Effector memory CD8-positive, alpha-beta T cell (primary cell): ENCODE measurements at places on chromosomes 3 and 15.

DNA sequence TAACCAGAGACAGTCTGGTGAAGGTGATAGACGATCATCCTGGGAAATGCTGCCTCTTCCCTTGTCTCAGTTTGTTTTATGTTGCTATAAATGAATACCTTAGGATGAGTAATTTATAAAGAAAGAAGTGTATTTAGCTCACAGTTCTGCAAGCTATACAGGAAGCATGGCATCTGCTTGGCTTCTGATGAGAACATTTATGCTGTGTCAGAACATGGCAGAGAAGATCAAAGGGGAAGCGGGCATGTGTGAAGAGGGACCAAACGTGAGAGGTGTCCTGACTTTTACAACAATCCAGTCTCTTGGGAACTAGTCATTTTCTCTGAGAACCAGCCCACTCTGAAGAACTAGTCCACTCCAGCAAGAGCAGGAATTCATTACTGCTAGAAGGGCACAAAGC is 9.6 kb downstream of the CMC1 start:
- H3K27ac ChIP-seq, result peak overlapping the region; percentile 72
- H3K4me3 ChIP-seq, result peak overlapping the region; percentile 51
- DNase-seq, result no peak
- H3K36me3 ChIP-seq, result peaks cover 12% of the 10 kb centered on the region
- peaks cover 60% of the 10 kb centered on the region for H3K4me1 ChIP-seq

DNA sequence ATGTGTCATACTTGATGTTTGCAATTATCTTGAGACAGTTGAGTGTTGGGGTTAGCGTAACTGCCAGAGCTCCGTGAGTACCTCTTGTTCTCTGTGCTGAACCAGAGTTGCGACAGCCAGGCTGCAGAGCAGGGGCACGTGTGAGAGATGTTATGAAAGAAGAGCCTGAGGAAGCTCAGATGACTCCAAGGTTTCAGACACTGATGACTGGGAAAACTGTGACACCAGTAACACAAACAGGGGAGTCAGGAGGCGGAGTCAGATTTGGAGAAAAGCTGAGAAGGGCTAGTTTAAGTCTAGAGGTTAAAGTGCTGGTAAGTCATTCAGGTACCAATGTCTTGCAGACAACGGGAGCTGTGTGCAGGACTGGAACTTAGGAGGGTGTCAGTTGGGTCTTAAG is 45.0 kb downstream of the BLM start:
- no peaks in the 10 kb centered on the region for H3K4me1 ChIP-seq
- peaks cover 1% of the 10 kb centered on the region for H3K36me3 ChIP-seq
- DNase-seq, result no peak
- H3K4me3 ChIP-seq, result no peak overlapping the region
- no peak overlapping the region for H3K27ac ChIP-seq

- peaks cover 17% of the 10 kb centered on the region for H3K4me1 ChIP-seq
- H3K27ac ChIP-seq, result peak overlapping the region; percentile 57
- H3K4me3 ChIP-seq, result no peak overlapping the region
- DNase-seq, result no peak
- H3K36me3 ChIP-seq, result peaks cover 5% of the 10 kb centered on the region
These were observed 46.4 kb upstream of the MBNL1 start for GRCh38 chr3:152222327-152222726.

GRCh38 chr3:118792191-118792590 is 242.5 kb downstream of the IGSF11 start:
- H3K27me3 ChIP-seq, result peaks cover 34% of the 10 kb centered on the region
- H3K27ac ChIP-seq, result no peak overlapping the region
- no peaks in the 10 kb centered on the region for H3K36me3 ChIP-seq
- H3K4me3 ChIP-seq, result no peak overlapping the region
- H3K4me1 ChIP-seq, result no peaks in the 10 kb centered on the region

DNA sequence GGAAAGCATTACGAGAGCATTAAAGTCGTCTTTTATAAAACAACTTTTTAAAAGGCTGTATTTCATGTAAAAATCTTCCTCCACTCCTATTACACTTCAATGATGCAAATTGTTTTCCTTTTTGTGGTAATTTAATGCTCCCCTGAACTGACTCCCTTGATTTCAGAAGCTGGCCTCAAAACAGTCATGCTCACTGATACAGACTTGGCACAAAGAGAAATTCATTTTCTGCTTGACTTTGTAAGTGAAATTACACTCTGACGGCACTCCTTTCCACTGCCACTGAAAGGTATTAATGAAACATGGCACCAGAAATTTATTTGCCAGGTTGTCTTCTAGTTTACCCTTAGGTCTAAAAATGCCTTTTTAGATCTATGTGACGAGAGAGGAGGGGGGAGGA is 215.5 kb downstream of the LRRC3B start:
- no peak overlapping the region for H3K4me3 ChIP-seq
- H3K36me3 ChIP-seq, result peaks cover 3% of the 10 kb centered on the region
- no peaks in the 10 kb centered on the region for H3K4me1 ChIP-seq
- no peaks in the 10 kb centered on the region for H3K27me3 ChIP-seq
- H3K27ac ChIP-seq, result no peak overlapping the region

DNA sequence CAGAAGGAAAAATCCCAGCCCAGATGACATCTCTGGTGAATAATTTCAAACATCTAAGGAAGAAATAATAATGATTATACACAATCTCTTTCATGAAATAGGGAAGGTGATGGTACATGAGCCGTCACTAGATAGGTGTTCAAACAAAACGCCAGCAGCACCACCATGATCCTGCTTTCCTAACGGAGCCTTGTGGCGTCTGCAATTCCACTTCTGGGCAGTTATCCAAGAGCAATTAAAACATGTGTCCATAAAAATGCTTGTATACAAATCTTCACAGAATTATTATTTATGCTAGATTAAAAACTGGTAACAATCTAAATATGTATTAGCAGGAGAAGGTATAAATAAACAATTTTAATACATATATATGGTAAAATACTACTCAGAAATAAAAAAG is 33.7 kb downstream of the RTP4 start:
- no peaks in the 10 kb centered on the region for H3K36me3 ChIP-seq
- no peak for DNase-seq
- no peaks in the 10 kb centered on the region for H3K4me1 ChIP-seq
- no peak overlapping the region for H3K4me3 ChIP-seq

- peaks cover 14% of the 10 kb centered on the region for H3K27me3 ChIP-seq
- no peak overlapping the region for H3K4me3 ChIP-seq
- no peaks in the 10 kb centered on the region for H3K4me1 ChIP-seq
- DNase-seq, result no peak
- no peaks in the 10 kb centered on the region for H3K36me3 ChIP-seq
These were observed 7.9 kb upstream of the RARB start for GRCh38 chr3:25420147-25420546.

DNA sequence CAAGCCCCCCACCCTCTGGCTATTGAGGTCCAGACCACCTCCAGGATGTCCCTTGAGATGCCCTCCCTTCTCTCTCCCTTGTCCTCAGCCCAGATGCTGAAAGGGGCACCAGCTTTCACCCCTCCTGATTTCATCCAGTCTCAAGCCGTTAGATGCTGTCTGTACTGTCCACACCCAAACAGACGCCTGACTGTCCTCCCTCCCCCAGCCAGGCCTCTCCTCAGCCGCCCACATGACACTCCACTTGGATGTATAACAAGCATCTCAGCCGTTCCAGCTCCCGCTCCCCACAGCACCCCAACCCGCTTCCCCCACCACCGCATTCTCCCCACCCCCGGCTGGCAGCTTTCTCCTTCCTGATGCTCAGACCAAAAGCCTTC is 25.0 kb upstream of the CYP11A1 start:
- peaks cover 28% of the 10 kb centered on the region for H3K4me1 ChIP-seq
- H3K36me3 ChIP-seq, result no peaks in the 10 kb centered on the region
- peak overlapping the region; percentile 88 for H3K27ac ChIP-seq
- H3K27me3 ChIP-seq, result no peaks in the 10 kb centered on the region
- no peak overlapping the region for H3K4me3 ChIP-seq

DNA sequence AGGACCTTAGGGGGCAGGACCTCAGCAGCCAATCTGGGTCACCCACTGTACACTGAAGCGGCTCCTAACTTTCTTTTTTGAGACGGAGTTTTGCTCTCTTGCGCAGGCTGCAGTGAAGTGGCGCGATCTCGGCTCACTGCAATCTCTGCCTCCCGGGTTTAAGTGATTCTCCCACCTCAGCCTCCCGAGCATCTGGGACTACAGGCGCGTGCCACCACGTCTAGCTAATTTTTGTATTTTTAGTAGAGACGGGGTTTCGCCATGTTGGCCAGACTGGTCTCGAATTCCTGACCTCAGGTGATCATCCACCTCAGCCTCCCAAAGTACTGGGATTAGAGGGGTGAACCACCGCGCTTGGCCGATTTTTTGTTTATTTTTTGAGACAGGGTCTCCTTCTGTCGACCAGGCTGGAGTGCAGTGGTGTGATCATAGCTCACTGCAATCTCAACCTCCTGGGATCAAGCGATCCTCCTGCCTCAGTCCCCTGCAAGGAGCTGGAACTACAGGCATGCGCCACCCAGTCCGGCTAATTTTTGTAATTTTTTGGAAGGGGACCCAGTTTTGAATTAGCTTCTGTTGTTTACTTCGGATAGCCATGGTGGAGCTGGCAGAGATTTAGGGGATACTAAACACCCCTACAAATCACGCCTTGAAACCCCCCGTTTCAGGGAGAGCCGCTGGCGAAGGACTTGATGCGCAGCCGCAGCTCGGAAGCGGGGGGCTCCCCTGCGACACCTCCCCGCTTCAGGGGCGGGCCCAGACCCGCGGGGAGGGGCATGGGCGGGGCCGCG is 1.5 kb upstream of the CLK3 start:
- no peaks in the 10 kb centered on the region for H3K27me3 ChIP-seq
- peaks cover 21% of the 10 kb centered on the region for H3K36me3 ChIP-seq
- H3K27ac ChIP-seq, result peak overlapping the region; percentile 96
- H3K4me1 ChIP-seq, result peaks cover 23% of the 10 kb centered on the region
- no peak for DNase-seq

GRCh38 chr15:27847775-27848710 is 251.1 kb downstream of the OCA2 start:
- no peak for DNase-seq
- no peak overlapping the region for H3K27ac ChIP-seq
- H3K27me3 ChIP-seq, result no peaks in the 10 kb centered on the region
- H3K36me3 ChIP-seq, result peaks cover 2% of the 10 kb centered on the region
- H3K4me1 ChIP-seq, result no peaks in the 10 kb centered on the region

GRCh38 chr3:163671201-163671600 is 1407.1 kb downstream of the SI start:
- no peaks in the 10 kb centered on the region for H3K4me1 ChIP-seq
- no peaks in the 10 kb centered on the region for H3K36me3 ChIP-seq
- H3K4me3 ChIP-seq, result no peak overlapping the region

GRCh38 chr3:87333393-87333892 is 57.1 kb upstream of the POU1F1 start:
- no peak for DNase-seq
- H3K27ac ChIP-seq, result no peak overlapping the region
- no peaks in the 10 kb centered on the region for H3K27me3 ChIP-seq
- no peak overlapping the region for H3K4me3 ChIP-seq
- H3K4me1 ChIP-seq, result no peaks in the 10 kb centered on the region
- H3K36me3 ChIP-seq, result no peaks in the 10 kb centered on the region

DNA sequence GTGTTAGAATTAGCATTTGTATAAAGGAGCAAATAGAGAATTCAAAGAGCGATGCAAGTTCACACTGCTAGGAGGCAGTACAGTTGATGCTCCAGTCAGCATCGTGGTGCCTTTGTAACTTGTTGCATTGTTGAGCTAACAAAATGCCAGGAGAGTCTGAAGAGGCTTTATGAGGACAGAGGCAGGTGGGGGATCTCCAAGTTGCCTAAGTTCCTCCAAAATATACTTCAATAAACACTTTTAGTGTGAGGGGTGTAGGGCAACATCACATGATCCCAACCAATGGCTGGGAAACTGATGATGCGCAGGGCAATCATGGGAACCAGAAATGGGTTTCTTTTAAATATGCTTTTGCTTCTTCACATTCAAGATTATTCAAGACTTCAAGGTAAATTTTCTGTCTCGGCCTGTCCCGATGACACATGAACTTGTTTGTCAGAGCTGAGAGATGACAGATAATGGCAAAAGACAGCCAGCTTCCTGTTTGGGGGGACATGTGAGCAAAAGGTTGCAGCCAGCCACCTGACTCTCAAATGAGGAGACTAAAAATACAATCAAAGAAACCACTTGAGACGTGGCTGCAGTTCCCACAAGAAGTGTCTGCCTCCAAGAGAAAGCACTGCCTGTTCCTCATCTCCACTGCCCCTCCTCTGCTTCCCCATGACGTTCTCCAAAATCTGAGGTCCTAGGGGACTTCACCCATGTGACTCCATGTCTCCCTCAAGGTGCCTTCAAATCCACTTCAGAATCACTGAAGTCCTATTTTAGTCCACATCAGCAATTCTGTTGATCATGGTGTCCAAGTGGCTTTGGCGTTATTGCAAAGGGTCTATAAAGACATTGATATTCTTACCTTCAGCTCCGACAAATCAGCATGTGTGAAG is 39.3 kb downstream of the KLHL6 start:
- DNase-seq, result peak; percentile 39
- H3K4me1 ChIP-seq, result peaks cover 32% of the 10 kb centered on the region
- peaks cover 13% of the 10 kb centered on the region for H3K36me3 ChIP-seq
- no peaks in the 10 kb centered on the region for H3K27me3 ChIP-seq
- H3K4me3 ChIP-seq, result peak overlapping the region; percentile 43

GRCh38 chr3:169403855-169404519 is 259.5 kb downstream of the MECOM start:
- no peak overlapping the region for H3K27ac ChIP-seq
- DNase-seq, result no peak
- no peaks in the 10 kb centered on the region for H3K27me3 ChIP-seq
- no peaks in the 10 kb centered on the region for H3K36me3 ChIP-seq
- H3K4me3 ChIP-seq, result no peak overlapping the region

GRCh38 chr3:127667119-127667681 is 5.6 kb upstream of the ABTB1 start:
- no peak for DNase-seq
- peaks cover 6% of the 10 kb centered on the region for H3K4me1 ChIP-seq
- H3K27ac ChIP-seq, result no peak overlapping the region
- H3K4me3 ChIP-seq, result no peak overlapping the region
- H3K27me3 ChIP-seq, result no peaks in the 10 kb centered on the region

DNA sequence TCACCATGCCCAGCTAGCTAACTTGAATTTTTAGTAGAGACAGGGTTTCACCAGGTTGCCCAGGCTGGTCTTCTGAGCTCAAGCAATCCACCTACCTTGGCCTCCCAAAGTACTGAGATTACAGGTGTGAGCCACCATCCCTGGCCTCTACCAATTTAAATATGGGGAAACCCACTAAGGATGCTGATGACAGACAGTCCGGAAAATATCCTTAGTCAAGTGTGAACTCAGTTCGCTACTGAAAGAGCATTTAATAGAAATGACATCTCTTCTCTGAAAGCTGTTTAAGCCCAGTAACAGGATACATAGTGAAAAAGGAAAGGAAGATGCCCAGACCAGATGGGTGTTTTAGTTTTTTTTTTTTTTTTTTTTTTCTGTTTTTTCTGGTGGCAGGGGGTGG is 7.7 kb upstream of the GRAMD2A start:
- H3K27me3 ChIP-seq, result no peaks in the 10 kb centered on the region
- peak overlapping the region; percentile 38 for H3K27ac ChIP-seq
- H3K4me1 ChIP-seq, result no peaks in the 10 kb centered on the region
- DNase-seq, result no peak
- peaks cover 71% of the 10 kb centered on the region for H3K36me3 ChIP-seq

- H3K27ac ChIP-seq, result no peak overlapping the region
- H3K27me3 ChIP-seq, result no peaks in the 10 kb centered on the region
- peaks cover 67% of the 10 kb centered on the region for H3K4me1 ChIP-seq
These were observed 35.8 kb downstream of the HERC1 start for GRCh38 chr15:63797901-63798300.

- H3K4me1 ChIP-seq, result peaks cover 16% of the 10 kb centered on the region
- no peak overlapping the region for H3K4me3 ChIP-seq
- no peaks in the 10 kb centered on the region for H3K27me3 ChIP-seq
- H3K27ac ChIP-seq, result peak overlapping the region; percentile 81
These were observed 34.9 kb downstream of the FLNB start for GRCh38 chr3:58042947-58043707.

GRCh38 chr15:84772467-84772866 is 24.1 kb downstream of the ZNF592 start:
- no peak overlapping the region for H3K4me3 ChIP-seq
- peaks cover 48% of the 10 kb centered on the region for H3K4me1 ChIP-seq
- H3K27ac ChIP-seq, result peak overlapping the region; percentile 28
- H3K36me3 ChIP-seq, result peaks cover 33% of the 10 kb centered on the region
- no peaks in the 10 kb centered on the region for H3K27me3 ChIP-seq
